Activated CD4-positive, alpha-beta T cell treated with anti-CD3 and anti-CD28 coated beads, Interleukin-2, amount 50 U/mL, for 24 hours (primary cell): ENCODE measurements at places on chromosomes 1 and 21.

DNA sequence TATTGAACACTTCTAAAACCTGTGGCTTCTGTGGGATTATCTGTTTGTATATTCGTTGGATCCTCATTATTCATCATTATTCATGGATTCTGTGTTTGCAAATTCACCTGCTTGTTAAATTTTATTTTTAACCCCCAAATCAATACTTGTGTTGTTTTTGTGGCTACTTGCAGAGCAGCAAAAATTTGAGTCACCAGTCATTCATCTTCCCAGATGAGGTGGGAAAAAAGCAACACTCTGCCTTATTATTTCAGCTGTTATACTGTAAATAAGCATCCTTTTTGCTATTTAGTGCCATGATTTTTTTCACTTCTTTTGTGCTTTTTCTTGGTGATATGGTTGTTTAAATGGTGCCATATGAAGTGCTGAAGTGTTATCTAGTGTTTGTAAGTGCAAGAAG is 56.7 kb downstream of the RASAL2 start:
- DNase-seq, result no peak

DNA sequence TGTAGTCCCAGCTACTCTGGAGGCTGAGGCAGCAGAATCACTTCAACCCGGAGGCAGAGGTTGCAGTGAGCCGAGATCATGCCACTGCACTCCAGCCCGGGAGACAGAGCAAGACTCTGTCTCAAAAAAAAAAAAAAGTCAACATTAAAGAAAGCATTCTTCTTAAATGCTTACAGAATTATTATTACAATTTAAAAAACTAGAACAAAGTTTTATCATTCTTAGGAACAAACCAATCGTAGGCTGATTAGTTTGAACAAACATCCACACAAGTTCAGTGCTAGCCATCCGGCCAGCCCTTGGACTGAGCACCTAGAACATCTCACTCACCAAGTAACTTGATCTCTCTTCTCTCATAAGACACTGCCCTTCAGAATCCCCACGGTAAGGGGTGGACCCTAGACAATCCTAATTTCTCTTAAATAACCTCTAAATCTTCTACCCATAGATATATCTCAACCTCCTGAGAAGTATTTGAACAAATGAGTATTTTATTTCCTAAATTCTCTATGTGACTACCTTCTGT is 16.0 kb downstream of the JAK1 start:
- DNase-seq, result no peak

DNA sequence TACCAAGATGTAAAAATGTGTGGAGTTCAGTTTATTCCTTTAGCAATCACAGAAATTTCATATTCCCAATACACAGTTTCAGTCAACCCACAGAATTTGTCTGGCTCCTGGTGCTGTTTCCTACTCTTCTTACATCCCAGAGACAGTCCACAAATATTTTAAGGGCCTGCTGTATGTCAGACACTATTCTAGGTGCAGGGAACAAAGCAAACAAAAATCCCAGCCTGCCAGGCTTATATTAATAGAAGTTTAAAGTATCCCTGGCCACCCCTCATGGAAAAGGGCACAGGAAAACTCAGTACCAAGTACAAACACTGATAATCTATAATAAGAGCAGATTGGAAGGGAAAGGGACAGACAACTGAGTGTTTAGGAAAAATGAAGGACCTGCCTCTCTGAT is 194.8 kb downstream of the ZP4 start:
- no peak for DNase-seq

DNA sequence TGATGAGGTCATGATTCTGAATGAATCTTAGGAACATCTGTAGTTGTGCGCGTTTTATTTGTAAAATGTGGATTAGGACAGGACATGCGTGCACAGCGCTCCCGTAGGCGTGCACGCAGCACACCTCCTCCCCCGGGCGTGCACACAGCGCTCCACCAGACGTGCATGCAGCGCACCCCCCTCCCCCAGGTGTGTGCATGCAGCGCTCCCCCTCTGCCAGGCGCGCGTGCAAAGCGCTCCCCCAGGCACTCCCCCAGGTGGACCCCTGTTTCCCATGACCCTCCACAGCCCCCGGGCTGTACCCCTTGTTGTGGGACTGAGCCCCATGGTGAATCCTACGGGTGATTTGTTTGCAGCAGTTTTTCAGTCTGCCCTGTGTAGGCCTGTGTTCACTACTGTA is 61.6 kb downstream of the S100B start:
- no peak for DNase-seq

- DNase-seq, result no peak
Measured at GRCh38 chr21:41545500-41546359, 37.8 kb upstream of the TMPRSS2 start.

DNA sequence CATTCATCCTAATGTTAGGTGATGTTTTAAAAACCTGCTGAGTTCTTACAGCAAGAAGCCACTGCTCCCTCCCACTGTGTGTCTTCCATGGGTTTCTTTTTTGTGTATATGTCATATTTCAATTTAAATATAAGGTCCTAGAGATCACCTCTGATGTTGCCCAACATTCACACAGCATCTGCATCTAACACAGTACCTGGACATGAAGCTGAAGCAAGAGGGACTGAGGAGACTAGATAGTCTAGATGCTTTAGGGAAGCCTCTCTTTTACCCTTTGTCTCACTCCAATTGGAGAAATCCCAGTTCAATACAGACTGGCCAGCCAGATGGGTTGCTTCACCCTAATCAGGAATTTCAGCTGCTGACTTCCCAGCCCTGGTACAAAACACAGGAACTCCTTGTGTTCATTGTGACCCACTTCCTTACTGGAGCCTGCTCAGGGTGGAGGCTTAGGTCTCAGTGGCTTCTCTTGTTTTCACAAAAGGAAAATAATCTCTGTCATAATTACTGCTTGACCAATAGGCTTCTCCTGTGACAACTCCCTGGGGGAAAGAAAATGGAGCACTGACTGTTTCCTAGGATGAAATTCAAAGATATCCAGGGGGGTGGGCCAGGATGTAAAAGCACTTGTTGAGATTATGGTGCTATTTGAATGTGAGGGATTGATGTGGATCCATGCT is 17.3 kb downstream of the BTG2 start:
- no peak for DNase-seq

DNA sequence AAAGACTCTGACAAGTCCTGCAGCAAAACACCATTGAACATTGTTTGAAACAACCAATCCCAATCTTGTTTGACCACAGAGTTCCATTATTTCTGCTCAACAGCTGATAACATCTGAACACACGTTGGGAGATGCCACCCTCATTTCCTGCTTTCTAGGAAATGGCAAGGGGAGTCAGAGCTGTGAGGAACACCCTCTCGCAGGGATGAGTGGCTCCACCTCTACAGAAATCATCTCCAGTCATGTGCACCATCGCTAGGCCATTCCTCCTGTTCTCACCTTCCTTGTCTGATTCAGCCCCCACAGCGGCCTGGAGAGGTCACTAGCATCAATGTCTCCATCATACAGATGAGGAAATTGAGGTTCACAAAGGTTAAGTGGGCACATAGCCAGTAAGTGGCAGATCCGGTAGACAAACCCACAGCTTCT is 22.4 kb upstream of the RUNX3 start:
- no peak for DNase-seq

GRCh38 chr21:42411197-42411869 is 7.6 kb downstream of the UBASH3A start:
- DNase-seq, result no peak

DNA sequence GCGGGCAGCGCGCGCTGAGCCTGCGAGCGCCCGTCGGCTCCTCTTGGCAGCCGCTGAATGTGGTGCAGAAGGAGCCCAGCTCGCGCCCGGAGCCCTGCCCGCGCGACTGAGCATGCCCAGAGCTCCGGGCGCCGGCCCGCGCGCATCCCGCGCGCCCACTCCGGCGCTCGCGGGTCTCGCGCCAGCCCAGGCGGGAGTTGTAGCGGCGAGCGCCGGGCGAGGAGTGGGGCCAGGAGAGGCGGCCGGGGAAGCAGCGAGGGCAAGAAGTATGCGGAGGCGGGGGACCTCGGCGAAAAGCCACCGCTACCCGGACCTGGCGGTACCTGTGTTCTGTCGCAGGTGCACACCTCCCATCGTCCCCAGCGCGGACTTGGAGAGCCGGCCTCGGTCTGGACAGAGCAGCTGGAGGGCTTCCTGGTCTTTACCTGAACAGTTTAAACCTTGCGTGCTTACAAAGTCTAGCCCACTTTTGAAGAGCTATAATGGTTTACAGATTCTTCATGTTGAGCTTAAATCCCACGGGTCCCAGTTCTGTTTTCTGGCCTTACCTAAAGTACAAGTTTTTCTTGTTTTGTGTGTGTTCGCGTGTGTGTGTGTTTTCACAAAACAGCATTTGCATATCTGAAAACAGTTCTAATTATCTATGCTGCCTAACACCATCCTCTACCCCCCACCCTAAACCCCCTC is at the start of gene DDAH1:
Gene DDAH1, minus strand, starts transcription at position 61 of the 687 bp plus-strand sequence. CDS start 114 bp downstream, outside the sequence.
- DNase-seq, result no peak

GRCh38 chr1:246787781-246788513 is 63.7 kb downstream of the SCCPDH start:
- DNase-seq, result no peak

DNA sequence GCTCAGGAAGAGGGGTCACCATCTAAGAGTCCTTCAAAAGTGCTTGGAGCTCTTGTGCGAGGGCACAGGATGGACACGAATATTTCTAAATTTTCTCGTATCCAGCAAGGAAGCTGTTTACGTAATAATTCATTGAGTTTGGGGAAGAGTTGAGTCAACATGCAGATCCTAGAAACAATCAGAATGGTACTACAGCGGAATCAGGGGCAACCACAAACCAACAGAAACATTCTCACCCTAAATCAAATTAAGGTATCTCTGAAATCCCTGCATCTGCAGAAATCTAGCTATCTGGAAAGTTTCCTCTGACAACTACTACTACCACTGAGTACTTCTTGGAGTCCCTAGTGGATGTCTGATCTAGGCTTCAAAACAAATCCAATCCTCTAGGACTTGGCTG is 352.4 kb downstream of the LTN1 start:
- DNase-seq, result no peak

DNA sequence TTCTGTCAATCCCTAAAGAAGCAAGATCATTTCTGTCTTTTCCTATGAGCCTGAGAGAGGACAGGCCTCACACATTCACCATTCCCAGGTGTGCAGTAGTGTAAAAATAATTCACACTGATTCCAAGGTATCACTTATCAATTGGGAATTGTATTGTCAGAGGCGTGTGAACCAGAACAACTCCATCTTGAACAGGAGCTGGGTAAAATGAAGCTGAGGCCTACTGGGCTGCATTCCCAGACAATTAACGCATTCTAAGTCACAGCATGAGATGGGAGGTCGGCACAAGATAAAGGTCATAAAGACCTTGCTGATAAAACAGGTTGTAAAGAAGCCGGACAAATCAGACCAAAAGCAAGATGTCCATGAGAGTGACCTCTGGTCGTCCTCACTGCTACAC is 239.2 kb downstream of the SMYD3 start:
- DNase-seq, result no peak

- DNase-seq, result no peak
Measured at GRCh38 chr1:234973426-234974250, 155.0 kb downstream of the TOMM20 start.

DNA sequence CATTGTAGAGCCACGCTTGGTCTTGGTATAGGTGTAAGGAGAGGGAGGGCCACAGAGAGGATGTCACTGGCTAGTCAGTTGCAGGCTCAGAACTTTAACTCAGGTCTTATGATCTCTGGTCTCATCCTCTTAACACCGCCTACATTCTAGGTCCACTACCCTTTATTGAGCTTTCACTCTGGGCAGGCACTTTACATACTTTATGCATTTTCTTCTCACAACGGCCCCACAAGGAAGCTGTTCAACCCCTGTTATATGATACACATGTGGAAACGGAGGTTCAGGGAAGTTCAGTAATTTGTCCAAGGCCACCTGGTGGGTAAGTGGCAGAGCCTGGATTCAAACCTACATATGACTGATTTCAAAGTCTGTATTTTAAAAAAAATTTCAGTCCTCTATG is 25.3 kb upstream of the RCAN3 start:
- DNase-seq, result no peak

DNA sequence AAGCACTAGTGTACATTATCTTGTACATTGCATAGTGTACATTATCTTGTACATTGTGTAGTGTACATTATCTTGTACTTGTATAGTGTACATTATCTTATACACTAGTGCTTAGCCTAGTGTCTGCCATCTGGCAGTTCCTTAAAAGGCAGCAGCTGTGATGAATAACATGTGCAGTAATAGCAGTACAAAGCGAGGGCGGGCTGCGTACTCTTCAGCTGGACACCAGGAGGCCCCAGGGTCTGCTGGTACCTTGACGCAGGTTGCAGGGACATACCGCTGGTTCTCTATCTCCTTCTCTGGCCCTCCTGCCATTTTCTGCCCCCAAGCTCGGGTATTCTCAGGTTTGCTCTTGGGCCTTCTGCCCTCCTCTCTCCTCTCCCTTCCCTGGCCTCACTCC is 149.6 kb downstream of the SEC16B start:
- DNase-seq, result no peak
